Renal pelvis (tissue), 12 donors: ENCODE measurements at places on chromosomes 4 and X. TPM values are rescaled to one million over a fixed set of nuclear protein-coding genes. Genes with fewer than 3 reads are reported as not detected.

DNA sequence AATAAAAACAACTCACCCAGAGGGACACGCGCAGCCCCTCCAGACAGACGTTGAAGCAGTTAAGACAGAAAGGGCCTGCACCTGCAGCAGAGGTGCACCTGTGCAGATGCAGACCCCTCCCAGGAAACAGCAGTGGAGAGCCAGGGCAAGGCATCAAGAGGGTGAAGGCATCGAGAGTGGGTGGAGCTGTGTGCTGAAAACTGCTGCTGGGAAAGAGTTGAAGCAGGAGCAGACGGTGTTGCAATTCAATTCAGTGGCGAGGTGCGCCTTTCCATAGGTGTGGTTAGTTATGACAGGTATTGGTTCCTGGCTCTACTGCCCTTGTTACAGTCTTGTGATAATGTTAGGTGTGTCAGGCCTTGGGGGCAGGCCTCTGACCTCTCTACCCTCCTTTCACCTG, 16.7 kb downstream of the LETM1 start:
- DNase-seq, result no peak

DNA sequence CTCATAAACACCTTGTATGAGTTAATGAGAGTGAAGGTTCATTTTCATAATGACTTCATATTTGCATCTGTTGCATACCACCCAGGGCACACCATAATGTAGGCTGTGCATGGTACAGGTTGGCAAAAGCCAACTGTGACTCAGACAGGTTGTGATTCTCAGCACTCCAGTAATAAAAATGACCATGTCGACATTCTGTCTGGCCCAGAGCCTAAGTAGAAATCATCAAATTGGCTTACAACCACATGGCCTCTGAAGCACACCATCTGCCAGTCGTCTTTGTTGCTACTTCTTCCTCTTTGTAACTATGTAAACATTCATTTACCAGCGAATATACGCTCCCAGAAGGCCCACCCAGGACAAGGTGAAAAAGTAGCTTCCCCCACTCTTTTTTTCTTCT, 459.5 kb downstream of the GASK1B start:
- DNase-seq, result no peak

GRCh38 chr4:8744083-8744805, 127.4 kb downstream of the HMX1 start:
- no peak for DNase-seq

GRCh38 chrX:20350596-20350995, 83.9 kb upstream of the RPS6KA3 start:
- no peak for DNase-seq

GRCh38 chrX:150854856-150855255, 43.6 kb downstream of the CD99L2 start:
- no peak for DNase-seq

DNA sequence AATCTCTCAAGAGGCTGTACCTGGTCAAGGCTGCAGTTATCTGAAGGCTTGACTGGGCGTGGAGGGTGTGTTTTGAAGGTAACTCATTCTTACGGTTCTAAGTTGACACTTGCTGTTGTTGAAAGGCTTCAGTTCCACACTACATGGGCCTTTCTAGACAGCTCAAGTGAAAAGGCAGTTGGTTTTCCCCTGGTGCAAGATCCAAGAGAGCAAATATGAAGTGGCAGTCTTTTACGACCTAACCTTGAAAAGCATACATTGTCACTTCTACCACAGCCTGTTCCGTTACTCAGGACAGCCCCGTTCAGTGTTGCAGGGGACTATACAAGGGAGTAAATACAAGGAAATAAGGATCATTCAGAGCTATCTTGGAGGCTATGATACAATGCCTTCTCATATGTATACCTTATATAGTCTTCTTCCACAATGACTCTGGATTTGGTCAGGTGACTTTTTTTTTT, 46.2 kb downstream of the PDS5A start:
- no peak for DNase-seq

GRCh38 chr4:15805583-15806517, 27.7 kb downstream of the CD38 start:
- peak; percentile 64 for DNase-seq

GRCh38 chrX:14309431-14309830, 219.9 kb upstream of the GLRA2 start:
- DNase-seq, result no peak

GRCh38 chrX:40832723-40833122, 97.4 kb upstream of the MED14 start:
- no peak for DNase-seq

GRCh38 chrX:39627257-39627656, 470.5 kb downstream of the BCOR start:
- DNase-seq, result no peak

GRCh38 chrX:12901486-12901885, 4.9 kb upstream of the TLR8 start:
- DNase-seq, result peak; percentile 19

DNA sequence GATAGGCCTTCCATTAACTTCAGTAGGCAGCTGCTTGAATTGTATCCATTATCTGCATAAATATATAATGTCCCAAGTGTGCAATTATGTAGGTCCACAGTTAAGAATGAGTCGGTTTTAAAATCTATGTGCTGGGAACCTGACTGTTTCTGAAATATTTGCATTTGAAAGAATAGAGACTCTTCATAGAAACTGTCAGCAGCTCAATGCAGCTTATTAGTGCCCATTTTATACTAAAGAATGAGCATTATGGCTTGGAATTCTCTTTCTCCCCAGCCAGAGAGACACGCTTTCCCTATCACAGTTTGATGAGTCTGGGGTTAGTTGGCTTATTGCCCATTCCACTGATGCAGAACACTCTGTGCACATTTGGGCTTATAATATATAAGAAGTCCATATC, 202.0 kb upstream of the PCDH7 start:
- no peak for DNase-seq

GRCh38 chr4:151541389-151542071, 132.6 kb downstream of the FHIP1A start:
- DNase-seq, result no peak

DNA sequence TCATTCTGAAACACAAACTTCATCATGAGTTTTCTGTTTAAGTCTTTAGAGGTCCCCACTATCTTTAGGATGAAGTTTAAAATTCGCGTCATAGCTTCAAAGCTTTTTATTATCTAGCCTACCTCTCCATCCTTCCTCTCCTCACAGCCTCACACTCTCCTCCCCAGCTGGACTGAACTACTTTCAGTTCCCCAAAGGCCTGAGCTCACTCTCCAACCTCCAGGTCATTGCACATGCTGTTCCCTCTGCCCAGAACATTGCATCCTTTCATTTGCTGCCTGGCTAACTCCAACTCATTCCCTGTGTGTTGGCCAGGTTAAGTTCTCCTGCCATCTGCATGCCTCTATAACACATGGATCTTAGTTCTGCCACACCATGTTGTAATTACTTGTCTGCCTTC, 2.9 kb upstream of the OTUD5 start:
- DNase-seq, result no peak

GRCh38 chr4:142016031-142016430, 379.6 kb downstream of the IL15 start:
- no peak for DNase-seq

DNA sequence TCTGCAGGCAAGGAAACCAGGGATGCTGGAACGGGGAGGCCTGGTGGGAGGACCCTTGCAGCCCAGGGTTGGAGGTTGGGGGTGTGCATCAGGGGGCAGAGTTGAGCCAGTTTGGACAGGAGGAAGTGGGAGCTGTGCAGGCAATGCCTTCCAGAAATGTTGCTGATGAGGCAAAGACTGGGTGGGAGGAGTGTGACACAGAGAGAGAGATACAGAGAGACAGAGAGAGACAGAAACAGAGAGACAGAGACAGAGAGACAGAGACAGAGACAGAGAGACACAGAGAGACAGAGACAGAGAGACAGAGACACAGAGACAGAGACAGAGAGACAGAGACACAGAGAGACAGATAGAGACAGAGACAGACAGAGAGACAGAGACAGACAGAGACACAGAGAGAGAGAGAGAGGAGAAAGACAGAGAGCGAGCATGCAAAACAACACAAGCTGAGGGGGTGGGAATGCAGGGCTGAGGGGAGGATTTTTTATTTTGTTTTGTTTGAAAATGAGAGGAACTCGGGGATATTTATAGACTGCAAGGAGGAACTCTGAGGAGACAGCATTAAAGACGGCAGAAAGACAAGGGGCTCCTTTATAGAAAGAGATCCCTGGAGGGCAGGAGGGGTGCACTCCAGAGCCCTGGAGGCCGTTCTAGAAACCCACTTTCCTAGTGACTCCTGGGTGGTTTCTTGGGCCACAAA, 1.9 kb upstream of the HAUS3 start:
- DNase-seq, result peak; percentile 27

Gene XPNPEP2
- polyA plus RNA-seq, result 88.7 TPM

Gene DAPP1
- 0.81 TPM for polyA plus RNA-seq

Gene MAGEA12
- not detected for polyA plus RNA-seq

Gene RAB33A
- polyA plus RNA-seq, result 0.36 TPM

Gene RHOXF2
- not detected for polyA plus RNA-seq

Gene ZAR1
- polyA plus RNA-seq, result not detected

Gene FABP2
- polyA plus RNA-seq, result 0.09 TPM

Gene GPRIN3
- 5.9 TPM for polyA plus RNA-seq

Gene HHIP
- polyA plus RNA-seq, result 2.2 TPM

Gene BMPR1B
- 17.3 TPM for polyA plus RNA-seq

Gene BMP2K
- 28.4 TPM for polyA plus RNA-seq
